ENCODE measurements at places on chromosomes 2 and 18.

DNA sequence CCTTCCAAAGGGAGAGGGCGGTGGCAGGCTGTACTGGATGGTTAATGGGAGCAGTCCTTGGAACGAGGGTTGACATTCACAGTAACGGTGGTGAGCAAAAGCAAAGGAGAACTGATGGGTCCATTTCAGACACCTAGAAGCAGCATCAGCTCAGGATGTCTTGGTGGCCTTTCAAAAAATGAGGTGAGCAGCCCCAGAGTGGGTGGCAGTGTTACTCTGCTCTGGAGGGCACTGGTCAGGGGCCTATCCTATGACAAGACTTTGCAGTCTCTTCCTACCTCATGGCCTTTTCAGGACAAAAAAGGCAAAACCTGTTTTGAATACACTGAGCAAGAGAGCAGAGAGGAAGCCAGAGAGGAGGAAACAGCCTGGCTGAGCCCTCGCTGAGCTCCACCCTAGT lies 23.5 kb downstream of the CAPN14 start:
- DNase-seq, result no peak

- no peak for DNase-seq
Measured at GRCh38 chr18:28716338-28716737, 539.4 kb upstream of the CDH2 start.

DNA sequence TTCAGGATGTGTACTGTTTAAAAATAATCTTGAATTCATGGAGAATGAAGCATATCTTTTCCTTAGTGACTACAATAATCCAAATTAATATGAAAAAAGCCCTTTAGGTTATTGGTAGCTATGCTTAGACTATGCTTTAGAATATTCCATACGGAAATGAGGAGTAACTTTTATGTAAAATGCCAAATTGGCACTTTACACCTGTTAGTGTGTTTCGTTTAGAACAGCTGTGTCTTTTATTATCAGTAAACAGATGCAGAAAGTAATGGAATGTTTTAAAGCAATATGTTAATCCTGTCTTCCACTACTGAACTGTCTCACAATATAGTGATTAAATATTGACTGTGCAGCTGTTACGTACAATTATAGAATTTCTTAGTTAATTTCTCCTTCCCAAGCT lies 129.6 kb downstream of the PMS1 start:
- DNase-seq, result no peak

- no peak for DNase-seq
Measured at GRCh38 chr2:37189452-37190153, 1.1 kb upstream of the SULT6B1 start.

GRCh38 chr2:41997561-41997960 lies 50.3 kb upstream of the PKDCC start:
- no peak for DNase-seq

GRCh38 chr2:207825978-207826377 lies 56.3 kb upstream of the FZD5 start:
- no peak for DNase-seq

GRCh38 chr18:45464619-45465018 lies 150.7 kb upstream of the SLC14A2 start:
- no peak for DNase-seq

DNA sequence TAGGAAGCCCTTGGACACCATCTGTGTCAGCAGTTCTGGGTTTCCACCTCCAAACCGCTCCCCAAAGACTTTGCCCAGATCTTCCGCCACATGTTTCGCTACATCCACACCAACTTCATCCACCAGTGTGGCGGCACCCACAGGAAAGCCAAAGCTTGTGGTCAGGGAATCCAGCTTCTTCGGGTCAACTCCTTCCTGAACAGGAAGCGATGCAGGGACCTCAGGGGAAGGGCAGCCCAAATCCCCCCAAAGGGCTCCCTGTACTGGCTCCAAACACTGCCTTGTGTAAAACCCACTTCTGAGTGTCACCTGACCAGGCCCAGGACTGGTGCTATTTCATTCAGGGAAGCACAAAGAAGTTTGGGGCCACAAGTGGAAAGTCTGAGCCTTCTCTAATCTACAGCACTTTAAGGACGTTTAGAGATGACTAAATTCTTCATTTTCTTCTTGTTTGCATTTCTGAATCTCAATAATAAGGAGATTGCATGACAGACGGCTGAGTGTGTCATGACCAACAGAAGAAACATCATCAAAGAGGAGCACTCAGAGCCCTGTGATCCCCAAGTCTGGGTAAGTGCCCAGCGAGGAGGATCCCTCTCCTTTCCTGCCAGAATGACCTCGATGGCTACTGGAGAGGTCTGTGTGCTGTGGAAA lies 20.8 kb downstream of the GAREM2 start:
- no peak for DNase-seq

- no peak for DNase-seq
Measured at GRCh38 chr2:226017537-226017936, 618.0 kb downstream of the NYAP2 start.

DNA sequence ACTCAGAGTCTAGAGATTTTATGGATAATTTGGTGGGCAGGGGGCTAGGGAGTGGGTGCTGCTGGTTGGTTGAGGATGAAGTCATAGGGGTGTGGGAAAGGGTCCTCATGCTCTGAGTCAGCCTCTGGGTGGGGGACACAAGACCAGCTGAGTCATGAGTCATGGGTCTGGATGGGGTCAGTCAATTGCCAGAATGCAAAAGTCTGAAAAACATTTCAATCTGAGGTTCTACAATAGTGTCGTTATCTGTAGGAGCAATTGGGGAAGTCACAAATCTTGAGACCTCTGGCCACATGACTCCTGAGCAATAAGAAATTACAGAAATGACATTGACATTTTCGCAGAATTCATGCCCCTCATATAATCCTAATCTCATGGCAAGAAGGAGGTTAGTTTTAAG lies 15.1 kb downstream of the NMS start:
- no peak for DNase-seq

DNA sequence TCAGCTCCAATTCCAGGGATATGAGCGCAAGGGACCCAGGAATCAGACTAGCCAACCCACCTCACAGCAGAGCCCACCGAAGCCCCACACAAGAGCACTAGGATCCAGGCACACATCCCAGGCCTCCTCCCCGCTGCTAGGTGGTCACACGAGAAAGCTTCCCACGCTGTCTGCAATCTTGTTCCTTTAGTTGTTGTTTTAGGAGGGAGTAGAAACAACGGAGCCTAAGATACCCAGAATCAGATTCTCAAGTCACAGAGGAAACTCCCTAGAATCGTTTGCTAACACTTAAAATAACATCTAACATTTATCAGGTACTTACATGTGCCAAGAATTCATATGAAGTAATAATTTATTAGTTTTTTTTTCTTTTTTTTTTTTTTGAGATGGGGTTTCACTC lies 9.7 kb upstream of the ATL2 start:
- no peak for DNase-seq

- DNase-seq, result no peak
Measured at GRCh38 chr2:134225841-134226240, 28.0 kb upstream of the MGAT5 start.

GRCh38 chr2:122535960-122536505 lies 780.6 kb downstream of the TSN start:
- no peak for DNase-seq

DNA sequence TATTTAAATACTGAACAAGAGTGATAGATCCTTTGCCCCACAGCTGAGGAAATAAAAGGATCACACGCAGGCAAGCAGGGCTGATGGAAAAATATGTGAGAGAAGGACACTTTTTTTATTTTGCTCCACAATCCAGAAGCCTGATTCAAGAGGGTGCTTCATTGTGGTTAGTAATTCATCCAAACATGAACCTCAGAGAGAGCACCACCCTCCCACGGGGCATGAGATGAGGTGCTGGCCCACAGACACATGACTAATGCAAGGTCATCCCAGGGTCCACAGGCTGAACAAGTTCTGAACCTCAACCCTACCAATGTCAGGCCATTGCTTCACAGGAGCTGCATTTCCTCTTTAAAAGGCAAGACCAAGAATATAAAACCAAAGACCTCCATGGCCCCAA lies 239.6 kb downstream of the MREG start:
- no peak for DNase-seq

DNA sequence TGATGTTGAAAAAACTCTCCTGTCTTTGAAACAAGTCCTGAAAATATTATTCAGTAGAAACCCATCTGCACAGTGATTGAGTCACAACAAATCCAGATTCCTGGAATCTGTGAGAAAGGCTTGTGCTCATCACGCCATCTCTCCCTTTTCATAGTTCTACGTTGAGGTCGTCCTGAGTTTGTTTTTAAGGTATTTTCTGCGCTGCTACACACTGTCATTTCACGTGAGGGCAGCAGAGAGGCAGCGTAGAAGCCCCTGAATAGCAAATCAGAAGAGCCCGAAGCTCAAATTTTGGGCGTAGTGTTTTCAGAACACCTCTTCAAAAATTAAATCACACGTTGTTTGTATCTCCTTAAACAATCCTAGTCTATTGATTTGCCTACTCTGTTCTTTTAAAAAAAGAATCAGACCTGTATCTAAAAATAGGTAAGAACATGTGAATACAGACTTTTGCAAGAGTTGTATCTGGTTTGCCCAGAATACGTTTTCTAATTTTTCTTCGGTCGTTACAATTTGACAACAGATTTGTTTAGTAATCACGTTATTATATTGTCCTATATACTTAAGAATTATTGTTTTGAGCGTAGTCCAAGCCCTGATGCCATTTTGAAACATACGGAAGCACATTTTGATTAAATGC lies 61.6 kb upstream of the SLC38A11 start:
- no peak for DNase-seq

DNA sequence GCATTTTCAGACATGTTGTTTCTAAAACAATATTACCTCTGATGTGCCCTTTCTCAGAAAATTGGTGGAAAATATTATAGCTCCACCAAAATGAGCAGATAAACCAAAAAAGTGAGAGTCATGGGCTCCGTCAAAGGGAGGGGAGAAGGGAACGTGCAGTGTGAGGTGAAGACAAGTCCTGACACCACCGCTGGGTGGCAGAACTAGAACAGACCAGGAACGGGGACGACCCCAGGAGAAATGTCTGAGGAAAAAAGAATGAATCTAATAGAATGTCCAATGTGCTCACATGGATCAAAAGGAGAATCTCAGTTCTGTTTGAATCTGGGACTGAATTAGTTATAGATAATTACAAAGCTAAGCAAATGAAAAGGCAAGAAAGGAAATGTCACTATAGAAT lies 22.6 kb upstream of the BCL2 start:
- no peak for DNase-seq

DNA sequence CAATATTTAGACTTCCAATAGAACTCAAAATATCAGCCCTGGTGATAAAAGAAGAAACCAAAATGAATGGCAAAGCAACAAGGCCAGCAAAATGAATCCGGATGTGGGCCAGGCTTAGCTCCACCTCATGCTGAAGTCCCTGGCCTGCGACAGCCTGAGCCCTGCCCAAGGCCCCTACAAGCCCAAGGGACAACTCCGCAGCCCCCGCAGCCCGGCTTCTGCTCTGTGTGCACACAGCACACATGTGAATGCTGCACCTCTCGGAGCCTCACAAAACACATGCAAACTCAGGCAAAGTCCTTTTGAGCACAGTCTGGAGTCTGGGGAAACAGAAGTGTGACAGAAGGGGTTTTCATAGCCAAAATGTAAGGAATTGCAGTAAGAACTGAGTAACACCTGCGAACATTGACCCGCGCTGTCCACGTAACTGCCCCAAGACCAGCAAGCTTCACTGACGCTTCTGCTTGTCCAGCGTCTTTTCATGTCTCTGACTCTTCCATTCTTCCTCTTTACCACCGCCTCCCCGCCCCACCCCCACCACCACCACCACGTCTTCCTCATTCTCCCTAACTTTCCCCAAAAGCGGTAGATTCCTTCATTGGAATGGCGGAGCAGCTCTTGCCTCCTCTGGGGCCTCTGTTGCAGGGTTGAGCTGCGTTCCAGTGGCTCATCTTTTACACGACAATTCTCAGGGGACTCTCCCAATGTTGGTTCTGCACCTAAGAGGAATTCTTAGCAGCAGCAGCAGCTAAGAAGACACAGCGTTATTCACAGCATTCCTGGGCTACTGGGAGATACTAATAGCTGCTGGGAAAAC lies 136.4 kb upstream of the COPS8 start:
- DNase-seq, result no peak

- DNase-seq, result no peak
Measured at GRCh38 chr2:26566081-26566375, 75.1 kb downstream of the CIB4 start.

DNA sequence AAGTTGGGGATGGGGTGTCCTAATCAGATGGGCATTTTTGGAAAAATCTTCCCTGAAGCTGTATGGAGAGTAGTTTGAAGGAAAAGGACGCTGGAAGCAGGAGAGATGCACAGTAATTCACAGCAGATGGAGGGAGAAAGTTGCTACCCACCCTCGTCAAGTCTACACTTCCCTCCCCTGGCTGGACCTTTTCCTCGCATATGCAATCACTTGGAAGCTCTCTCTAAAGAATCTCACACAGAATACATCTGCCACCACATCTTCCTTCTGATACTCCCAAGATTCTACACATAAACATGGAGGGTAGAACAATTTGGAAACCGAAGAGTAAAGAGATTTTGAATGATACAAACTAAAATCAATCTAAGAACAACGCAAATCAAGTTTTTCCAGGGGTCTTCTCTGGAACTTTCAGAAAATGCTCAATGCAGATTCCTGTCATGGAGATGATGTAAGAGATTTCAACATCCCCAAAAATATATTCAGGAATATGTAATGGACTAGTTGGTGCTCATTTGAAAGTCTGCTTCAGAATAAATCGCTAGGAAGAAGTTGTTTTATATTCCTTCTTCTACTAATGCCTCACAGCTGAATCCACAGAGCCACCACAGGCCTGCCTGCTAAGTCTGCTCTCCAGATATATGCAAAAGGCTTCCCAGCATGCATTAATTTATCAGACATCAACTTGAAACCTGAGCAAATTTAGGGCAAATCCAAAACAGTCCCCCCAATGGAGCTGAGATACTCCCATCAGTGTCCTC lies 291.5 kb downstream of the LRATD1 start:
- no peak for DNase-seq

DNA sequence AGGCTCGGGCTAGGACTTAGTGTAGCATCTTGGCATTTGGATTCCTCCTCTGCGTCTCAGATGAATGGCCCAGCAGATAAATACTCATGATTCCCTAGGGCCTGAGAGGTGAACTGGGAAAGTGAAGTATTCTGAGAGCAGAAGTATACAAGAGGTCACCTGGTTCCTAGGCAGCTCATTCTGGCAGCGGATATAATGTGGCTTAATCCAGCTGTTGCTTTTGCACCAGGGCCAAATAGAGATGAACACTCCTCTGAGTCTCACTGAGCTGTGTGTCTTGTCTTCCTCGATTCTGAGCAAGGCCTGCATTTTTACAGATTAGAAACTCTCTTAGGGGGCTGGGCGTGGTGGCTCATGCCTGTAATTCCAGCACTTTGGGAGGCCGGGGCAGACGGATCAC lies 196.1 kb downstream of the SLC4A3 start:
- DNase-seq, result no peak

- DNase-seq, result no peak
Measured at GRCh38 chr2:146992057-146992456, 852.8 kb upstream of the ACVR2A start.

- no peak for DNase-seq
Measured at GRCh38 chr2:155633887-155634570, 698.5 kb downstream of the NR4A2 start.

- DNase-seq, result no peak
Measured at GRCh38 chr18:76465630-76466409, 29.2 kb downstream of the ZNF516 start.

Measured in activated T-cell treated with anti-CD3 and anti-CD28 coated beads for 1 hour (primary cell).